NCI-H2081 (cell line): ENCODE measurements at places on chromosomes 3 and 15.

DNA sequence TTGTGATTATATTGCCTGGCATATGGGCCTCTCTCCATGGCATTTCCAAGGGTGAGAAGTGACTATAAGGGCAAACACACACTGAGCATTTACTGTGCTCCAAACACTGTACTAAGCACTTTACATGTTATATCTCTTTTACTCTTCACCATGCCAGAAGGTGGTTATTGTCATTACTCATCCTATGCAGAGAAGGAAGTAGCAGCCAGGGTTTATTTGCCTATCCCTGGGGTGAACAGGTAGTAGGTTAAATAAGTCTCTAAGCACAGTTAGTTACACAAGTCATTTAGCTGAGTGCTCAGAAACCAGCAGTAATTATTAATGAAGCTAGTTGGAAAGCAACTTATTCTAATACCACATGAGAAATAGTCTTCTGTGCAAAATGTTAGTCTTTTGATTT is 109.9 kb upstream of the SYNPR start:
- DNase-seq, result peak; percentile 60

DNA sequence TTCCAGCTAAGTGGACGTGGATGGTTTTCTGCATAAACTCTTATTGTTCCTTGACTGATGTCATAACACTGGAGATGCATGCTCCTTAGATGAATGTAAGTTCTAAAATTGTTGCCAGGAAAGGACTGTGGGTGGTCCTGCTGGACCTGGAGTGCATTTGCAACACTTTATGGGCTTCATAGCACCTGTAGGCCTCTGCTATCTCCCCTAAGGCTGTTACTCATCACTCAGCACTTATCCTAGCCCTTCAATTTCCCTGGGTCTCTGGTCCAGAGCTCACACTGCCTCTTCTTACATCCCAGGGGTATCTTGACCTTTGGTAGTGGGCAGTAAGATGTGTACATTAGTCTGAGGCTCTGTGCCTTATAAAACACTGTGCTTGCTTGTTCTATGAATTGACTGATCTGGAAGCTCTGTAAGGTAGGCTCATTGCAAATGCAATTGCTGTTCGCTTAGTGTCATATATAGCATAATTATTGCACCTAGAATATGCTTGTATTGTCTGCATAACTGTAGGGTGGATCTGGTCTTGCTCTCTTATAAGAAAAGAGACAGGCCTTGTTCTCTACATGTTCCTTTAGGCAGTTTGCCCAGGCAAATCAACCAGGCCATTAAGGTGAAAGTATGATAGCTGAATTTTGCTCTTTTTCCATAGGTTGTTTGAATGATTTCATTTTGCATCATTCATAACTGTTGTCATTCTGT is 35.8 kb downstream of the SLCO3A1 start:
- no peak for DNase-seq

DNA sequence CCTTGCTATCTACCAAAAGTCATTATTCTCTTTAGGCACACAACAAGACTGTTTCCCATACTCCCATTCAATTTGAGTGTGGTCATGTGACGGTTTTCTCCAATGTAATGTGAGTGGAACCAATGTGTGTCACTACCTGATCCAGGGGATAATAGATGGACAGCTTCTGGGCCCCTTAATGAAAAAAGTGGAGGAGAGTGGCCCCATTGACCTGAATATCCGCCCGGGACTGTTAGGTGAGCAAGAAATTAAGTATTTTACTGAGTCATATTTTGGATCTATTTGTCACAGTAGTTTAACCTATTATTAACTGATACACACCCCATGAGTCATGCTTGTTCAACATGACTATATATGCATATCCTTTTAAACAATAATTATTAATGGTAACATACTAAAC is 15.1 kb upstream of the ARID3B start:
- no peak for DNase-seq

- DNase-seq, result no peak
Measured at GRCh38 chr3:177837951-177838655, 640.8 kb upstream of the TBL1XR1 start.
